ENCODE measurements at places on chromosomes 12 and 14.

- no peak for DNase-seq
Observed at GRCh38 chr12:122887819-122888212, 8.1 kb downstream of the VPS37B start.

GRCh38 chr12:132374612-132375445 is 45.4 kb upstream of the GALNT9 start:
- DNase-seq: no peak

DNA sequence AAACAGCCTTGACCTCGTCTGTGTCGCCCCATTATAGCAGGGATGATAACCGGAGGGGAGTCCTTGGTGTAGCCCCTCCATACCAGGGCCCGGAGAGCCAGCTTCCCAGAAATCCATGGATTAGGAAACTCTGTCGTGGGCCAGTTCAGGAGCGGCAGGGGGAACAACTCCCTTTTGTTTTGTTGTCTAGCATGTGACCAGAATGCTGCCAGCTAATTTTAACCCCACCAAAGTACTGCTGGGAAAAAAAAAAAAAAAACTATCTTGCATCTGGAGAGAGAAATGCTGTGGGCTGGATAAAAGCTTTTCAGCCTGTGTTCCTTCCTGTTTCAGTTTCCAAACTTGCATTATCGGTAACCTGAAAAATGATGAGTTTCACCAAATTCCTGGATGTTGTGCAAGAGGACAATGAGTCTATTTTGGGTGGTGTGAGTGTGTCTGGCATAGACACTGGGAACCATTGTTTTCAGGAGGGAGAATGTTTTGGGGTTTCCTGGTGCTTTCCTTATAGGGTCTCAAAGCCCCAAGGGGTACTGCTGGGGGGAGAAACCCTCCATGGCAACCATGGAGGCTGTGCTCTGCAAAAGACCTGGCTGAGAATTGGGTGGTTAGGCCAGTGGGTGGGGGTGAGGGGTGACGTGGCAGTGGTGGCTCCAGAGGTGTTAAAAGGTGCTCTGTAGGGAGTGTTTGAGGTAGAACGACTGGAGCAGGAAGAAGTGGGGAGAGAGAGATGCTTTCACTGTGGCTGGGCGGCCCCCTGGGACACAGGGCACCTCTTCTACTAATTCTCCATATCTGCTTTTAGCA is 14.9 kb upstream of the IRF2BPL start:
- no peak for DNase-seq

- peak; percentile 18 for DNase-seq
Observed at GRCh38 chr14:90383731-90384542, 12.9 kb upstream of the CALM1 start.

GRCh38 chr12:46390881-46391280 is 18.3 kb upstream of the SLC38A2 start:
- no peak for DNase-seq

DNA sequence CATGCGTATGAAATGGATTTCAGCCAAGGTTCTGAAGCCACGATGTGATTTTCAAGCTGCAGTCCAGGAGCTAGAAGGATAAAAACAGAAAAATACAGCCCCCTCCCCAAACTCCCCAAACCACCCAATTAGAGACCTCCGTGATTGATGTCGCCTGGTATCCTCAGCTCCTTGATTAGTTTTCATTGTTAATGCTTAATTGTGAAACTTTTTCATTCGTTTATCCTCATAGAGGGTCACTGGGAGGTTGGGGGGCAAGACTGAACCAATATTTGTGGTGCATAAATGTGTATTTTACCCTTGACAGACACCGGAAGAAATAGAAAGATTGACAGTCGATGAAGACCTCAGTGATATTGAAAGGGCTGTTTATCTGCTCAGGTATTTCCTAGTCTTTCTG is 1.6 kb downstream of the PPP4R4 start:
- no peak for DNase-seq

GRCh38 chr14:81329640-81330381 is 70.3 kb downstream of the STON2 start:
- no peak for DNase-seq

GRCh38 chr14:95234426-95234825 is 77.1 kb upstream of the DICER1 start:
- DNase-seq: no peak

DNA sequence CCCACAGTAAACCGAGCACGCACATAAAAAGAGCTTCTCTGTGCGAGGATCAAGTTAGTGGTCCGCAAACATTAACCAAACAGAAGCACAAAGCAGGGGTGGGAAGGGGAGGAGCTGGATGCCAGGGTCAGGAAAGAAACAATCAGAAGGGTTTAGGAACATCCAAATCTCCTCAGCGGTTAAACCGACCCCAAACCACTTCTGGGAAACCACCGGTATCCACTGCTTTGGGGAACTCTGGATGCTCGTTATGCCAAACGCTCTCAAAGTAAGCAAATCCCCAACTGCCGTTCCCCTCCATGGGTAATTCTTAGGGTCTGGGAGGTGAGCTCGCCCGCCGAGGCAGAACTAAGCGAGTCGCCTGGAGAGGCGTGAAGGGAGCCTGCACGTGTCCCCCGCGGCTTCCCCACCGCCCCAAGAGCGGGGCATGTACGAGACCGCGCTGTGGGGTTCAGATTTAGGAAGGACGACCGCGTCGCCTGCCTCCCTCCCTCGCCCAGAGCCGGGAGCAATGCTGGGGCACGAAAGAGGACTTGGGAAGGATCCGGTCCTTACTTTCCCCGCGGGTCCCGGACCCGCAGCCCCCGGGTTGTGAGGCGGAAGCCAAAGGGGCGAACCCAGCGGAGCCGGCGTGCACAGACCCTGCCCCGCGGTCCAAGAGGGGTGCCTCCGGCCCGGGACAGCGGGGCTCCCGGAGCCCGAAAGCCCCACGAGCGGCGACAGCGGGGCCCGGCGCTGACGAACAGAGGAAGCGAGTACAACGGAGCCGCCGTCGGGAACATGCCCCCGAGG is 711 bp downstream of the SBNO1 start:
- DNase-seq: peak; percentile 9

DNA sequence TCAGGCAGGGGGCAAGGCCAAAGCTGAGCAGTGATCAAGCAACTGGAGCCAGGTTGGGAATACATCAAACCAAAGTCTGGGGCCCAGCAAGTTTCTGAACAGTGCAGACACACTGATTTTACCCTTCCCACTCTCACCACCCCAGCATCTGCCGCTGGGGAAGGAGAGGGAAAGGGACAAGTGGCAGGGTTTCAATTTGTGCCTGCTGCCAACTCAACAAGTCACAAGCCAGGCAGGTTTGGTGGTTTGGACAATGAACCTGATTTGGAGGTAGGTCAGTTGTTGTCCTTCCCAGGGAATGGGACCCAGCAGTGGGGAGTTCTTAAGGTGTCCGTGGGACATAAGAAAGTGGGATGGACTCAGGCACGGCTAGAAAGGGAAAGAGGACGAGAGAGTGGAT is 151.9 kb upstream of the NOS1 start:
- DNase-seq: no peak

DNA sequence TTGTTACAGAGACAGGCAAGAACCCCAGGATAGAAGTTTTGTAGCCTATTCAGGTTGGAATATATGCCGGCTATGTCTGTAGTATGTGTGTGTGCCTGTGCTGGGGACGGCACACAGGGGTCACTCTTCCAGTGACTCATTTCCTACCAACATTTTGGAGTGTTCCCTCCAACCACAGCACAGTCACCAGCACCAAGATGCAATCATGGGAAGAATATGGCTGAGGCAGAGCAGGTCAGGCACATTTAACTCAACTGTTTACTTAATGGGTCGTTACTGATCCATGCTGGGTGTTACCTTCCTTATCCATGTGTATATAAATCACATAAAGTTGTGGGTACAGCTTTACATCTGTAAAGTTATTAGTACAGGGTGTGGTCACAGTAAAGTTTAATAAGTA is 178.3 kb downstream of the PRKD1 start:
- no peak for DNase-seq

GRCh38 chr12:116642106-116642505 is 82.9 kb downstream of the MAP1LC3B2 start:
- DNase-seq: no peak

GRCh38 chr14:61116369-61116768 is 135.3 kb downstream of the SLC38A6 start:
- no peak for DNase-seq

DNA sequence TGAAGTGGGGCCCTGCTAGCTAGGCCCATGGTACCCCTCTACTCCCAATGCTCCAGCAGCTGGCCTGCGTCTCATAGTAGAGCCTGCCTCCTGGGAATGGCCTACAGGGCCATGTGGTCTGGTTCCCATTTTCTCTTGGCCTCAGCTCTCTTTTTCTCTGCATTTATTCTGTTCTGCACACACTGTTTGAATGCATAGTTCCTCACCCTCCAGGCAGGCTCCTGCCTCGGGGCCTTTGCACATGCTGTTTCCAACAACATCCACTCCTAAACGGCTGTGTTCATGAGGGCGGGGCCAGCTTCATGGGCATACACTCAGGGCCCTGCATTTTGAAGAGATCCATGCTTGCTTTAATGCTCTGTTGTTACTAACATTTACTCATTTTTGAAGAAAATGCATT is 204.0 kb downstream of the ADGRD1 start:
- no peak for DNase-seq

GRCh38 chr12:2083561-2083960 is 30.8 kb downstream of the CACNA1C start:
- no peak for DNase-seq

GRCh38 chr14:74346341-74346740 is 1.9 kb upstream of the VRTN start:
- DNase-seq: no peak

- no peak for DNase-seq
Observed at GRCh38 chr14:82388488-82388887, 854.8 kb upstream of the SEL1L start.

- no peak for DNase-seq
Observed at GRCh38 chr12:41287500-41288141, 99.5 kb downstream of the PDZRN4 start.

DNA sequence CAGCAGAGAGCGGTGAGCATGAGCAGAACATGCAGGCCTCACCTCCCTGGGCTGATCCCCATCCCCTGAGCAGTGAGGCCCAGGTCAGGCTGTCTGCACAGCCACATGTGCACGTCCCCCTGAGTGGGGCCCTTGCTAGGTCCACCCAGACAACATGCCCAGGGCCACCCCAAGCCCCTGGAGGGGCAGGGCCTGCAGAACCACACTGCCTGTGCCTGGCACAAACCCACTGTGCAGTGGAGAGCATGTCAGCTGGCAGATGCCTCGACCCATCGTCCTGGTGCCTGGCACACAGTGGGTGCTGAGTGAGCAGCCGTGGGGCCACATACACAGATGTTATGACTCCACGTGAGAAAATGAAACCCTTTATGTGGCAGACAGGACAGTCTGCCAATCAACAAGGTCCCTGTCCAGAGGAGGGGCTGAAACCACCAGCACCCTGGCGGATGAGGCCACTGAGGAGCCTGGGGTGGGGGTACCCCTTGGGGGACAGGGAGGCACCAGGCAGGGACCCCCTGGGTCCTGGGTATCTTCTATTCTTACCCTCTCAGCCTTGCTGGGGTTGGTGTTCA is 8.3 kb downstream of the ANHX start:
- no peak for DNase-seq

All from stimulated activated CD8-positive, alpha-beta memory T cell treated with anti-CD3 and anti-CD28 coated beads, Interleukin-15, amount 100 ng/mL, for 24 hours (primary cell).